ENCODE measurements at places on chromosomes 3 and 15.

GRCh38 chr15:75565062-75565970, 13.8 kb downstream of the PTPN9 start:
- no peak for DNase-seq

GRCh38 chr3:29346828-29347227, 66.0 kb downstream of the RBMS3 start:
- no peak for DNase-seq

DNA sequence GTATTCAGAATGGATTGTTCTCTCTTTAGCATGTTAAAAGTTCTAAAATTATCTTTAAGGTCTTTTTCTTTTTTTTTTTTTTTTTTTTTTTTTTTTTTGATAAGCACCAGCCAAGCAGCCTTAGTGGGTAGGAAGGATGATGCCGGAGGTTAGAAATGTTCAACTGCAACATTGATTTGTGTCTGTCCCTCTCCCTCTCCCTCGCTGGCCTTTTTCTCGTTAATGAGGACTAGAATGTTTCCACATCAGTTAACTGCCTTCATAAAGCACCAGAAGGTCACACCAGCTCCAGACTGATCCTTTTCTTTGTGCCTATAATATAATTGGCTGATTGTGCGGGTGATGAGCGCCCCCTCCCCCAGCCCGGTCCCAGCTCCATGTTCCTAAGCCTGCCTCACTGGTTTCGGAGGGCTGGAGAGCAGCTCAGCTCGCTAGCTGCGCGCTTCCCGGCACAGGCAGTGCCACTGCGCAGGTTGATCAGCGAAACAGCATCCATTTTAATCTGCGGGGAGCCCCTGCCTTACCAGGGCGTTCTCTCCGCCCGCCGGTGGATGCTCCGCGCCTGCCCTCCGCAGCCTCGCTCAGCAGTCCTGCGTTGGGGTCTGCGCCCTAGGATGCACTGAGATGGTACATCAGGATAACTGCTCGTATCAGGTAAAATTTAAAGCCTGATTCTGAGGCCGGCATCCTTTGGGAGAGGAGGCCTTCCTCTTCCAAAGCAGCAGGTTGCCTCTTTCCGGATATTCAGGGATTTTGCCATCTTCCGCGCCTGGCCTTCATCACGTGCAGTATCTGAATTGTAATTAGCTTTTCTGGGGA, 148.9 kb upstream of the IL12A start:
- no peak for DNase-seq

DNA sequence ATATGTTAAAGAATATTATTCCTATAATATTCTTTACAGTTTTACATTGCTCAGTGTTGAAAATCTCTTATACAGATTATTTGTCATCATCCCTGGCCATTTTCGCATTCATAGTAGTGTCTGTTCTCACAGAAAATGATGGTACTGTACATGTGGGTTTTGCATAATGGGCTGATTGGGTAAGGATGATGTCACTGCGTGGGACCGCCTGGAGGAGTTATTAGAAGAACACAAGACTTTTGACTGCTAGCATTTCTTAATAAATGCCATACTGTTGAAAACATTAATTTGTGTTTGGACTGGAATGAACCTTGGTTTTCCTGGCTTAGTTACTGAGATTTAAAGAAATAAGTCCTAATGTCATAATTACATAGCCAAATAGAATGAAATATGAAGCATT, 20.3 kb downstream of the LRCH3 start:
- no peak for DNase-seq

- no peak for DNase-seq
Observed at GRCh38 chr3:130677343-130677742, 69.3 kb downstream of the PIK3R4 start.

DNA sequence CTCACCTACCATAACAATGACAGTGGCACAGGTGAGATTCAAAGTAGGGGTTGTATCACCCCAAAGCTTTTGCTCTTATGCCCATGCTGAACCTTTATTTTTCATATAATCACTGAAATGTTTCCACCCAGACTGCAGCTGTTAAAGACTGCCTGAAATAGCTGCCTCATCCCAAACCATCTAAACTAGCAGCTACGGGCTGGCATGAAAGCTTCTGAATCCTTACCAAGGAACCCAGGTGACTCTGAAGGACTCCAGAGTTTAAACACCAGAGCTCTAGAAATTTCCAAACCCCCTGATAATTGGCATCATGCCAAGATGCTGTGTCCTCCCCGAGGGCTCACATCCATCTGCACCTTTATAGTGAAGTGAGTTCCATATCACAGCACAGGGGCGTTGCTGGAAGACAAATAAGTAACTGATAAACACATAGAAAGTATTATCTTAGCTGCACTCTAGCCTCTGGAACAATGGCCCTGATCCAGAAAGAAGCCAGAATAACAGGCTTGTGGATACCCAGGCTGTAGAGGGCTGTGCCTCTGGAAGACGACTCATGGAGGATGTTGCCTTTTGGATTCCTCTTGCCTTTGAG, 238.9 kb downstream of the CADPS start:
- no peak for DNase-seq

- DNase-seq, result no peak
Observed at GRCh38 chr3:126419151-126419703, 24.5 kb downstream of the CFAP100 start.

- DNase-seq, result no peak
Observed at GRCh38 chr15:34501131-34501530, 63.5 kb upstream of the GOLGA8A start.

GRCh38 chr3:4776980-4777581, 202.2 kb upstream of the BHLHE40 start:
- DNase-seq, result no peak

DNA sequence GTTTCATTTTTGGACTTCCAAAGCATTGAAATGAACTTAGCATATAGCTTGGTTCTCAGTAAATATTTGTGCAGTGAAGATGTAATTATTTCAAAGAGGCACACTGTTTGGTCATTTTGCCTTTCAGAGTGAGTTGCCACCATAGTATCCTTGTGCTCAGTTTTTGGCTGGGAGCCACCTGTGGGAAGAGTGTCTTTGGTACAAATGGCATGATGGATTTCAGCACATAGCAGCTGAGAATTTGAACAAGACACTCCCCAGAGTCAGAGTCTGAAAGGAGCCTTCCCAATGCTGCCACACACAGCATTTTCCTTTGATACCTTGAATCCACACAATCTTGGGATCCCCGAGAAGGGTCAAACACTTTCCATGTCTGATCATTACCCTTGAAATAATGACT, 897.2 kb upstream of the ARPP21 start:
- DNase-seq, result no peak

DNA sequence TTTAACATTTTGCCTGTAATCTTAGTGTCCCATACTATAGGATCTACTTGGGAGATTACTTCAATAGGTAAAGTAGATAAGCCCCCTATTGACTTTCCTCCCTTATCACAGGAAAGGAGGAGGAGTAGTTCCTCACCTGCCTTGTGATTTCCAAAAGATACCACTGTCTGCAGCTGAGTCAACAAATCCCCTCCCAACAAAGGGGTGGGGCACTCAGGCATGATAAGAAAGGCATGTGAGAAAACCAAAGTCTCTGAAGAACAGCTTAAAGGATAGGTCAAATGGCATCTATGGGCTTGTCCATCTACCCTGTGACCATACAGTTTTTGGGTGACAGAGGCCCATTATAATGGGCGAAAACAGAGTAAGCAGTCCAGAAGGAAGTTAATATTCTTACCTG, 71.3 kb upstream of the WNT7A start:
- no peak for DNase-seq

DNA sequence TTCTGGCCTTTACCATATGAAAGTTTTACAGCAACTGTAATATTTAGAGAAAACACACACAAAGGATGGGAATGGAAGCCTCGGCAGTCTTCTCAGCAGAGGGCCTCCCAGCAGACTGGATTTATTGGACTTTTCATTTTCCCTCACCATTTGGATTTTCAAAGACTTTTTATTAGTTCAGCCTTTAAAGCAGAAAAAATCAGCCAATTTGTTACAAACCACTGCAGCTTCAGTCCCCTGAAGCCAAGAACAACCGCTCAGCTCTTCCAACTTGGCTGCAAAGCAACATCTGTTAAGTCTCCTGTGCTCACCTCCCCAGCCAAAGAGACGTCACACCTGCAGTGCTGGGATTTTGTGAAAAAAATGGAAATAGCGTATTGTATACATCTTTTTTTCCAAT, 120.8 kb downstream of the GMPS start:
- no peak for DNase-seq

DNA sequence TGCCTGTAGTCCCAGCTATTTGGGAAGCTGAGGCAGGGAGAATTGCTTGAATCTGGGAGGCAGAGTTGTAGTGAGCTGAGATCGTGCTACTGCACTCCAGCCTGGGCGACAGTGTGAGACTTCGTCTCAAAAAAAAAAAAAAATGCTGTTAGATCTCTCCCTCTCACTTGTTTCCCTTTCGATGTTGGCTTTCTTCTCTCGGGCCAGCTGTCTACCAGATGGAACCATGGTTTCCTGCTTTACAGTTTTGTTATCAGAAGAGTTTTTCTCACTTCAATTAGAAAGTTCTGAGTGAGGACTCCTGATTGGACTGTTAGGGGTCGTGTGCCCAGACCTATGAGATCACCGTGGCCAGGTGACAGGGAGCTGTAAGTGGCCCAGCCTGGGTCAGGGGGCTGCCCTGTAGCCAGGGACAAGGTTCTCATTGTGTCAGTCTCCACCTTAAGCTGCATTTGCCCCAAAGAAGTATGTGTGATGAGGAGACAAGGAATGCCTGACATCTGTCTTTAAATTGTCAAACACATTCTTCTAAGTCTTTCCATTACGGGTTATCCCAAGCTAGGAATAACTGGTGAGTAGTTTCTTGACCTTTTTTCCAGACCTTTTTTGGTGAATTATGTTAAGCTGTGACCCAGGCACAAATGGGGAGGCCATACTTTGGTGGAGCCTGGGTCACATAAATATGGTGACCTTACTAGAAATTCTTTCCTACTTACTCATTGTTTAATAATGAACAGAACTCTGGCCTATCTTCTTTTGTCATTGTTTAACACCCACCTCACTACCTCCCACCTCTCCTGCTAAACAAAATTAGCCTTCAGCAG, 25.2 kb downstream of the SNAPC5 start:
- peak; percentile 71 for DNase-seq

DNA sequence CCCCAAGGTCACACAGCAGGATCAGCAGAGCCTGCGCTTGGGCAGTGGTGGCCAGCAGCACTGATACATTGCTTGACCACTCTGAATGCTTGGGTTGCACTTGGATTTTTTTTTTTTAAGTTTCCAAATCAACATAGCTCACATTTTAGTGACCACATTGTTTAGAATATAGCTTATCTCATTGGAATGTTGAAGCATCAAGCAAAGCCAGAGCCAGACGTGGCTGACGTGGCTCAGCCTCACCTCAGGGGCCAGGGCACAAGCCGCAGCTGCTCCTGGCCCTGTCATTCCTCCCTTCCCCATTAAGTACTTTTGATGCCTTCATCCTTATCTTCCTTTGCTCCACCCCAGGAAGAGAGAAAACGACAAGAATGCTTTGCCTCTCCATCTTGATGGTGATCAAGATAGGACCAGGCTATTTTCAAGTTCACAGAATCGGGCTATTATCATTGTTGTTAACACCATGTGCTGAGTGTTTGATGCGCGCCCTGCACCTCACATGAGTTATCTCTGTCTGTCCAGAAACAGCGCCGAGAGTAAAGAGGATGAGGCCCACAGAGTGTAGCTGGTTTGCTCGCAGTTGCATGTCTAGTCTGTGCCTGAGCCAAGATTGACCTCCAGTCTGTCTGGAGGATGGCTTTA, 75.8 kb downstream of the AAGAB start:
- no peak for DNase-seq

DNA sequence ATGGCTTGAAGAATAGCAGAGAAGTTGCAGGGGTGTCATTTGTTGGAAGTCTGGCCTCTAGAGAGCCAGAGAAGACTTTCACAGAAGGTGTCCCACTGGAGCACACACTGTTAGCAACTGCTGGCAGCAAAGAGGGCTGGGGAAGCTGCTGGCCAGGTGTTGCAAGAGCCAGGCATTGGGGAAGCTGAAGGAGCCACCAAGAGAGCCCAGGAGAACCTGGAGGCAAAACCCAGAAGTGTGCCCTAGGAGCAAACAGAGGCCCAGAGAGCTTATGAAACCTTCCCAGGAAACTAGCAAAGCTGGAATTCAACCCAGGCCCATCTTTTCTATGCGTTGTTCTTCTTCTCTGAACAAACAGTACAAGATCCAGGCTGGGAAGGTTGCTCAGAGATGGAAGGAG, 132.7 kb upstream of the TRIM42 start:
- DNase-seq, result no peak

DNA sequence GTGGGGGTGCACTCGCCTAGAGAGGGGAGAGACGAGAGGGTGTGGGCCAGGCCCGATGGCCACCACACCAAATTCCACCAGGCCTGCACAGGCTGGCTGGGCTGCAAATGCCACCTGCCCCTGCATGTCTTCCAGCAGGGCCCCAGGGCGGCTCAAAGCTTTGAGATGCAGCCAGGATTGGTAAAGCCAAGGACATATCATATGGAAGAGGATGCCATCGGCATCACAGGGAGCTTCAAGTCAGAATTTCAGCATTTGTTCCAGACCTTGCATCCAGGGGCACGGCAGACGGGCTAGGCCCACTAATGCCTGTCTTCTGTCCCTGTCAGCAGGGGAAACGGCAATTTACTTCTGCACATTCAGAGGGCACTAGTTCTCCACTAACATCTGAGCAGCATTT, 97.8 kb downstream of the NUP210 start:
- DNase-seq, result no peak

GRCh38 chr3:82177774-82178173, 416.3 kb upstream of the GBE1 start:
- DNase-seq, result no peak

DNA sequence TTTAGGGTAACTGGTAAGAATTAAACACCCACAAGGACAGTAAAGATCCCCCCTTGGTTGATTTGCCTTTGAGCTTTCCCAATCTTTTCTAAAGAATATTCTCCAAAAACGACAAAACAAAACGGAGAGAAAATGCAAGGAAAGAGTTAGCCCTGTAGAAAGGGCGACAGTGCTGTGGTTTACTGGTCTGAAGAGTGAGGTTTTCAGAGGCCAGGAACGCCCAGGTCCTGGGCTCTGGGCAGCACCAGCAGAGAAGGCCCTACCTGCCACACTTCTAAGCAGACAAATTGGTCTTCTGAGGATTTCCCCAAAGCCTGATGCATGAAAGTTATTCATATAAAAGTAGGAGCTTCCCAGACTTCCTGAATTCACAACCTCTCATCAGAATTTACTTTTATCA, 119.3 kb downstream of the KCNMB2 start:
- DNase-seq, result no peak

DNA sequence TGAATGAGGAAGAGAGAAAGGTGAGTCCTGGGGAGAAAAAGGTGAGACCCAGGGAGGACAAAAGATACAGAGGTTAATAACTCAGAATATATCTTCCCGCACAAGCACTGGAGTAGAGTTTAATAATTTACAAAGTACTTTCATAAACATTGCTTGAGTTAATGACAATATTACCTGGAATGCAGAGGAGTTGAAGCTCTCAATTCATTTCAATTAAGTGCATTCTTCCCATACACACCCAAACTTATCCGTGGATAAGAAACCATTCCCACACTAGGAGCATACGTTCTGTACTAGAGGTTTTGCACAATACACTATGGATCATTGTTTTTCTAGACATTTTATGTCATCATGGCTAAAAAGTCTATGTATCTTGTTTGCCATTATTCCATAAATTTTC, 23.3 kb upstream of the KNG1 start:
- no peak for DNase-seq

GRCh38 chr3:70806021-70806420, 493.6 kb upstream of the MDFIC2 start:
- no peak for DNase-seq
